ENCODE measurements at places on chromosomes 3 and 15. TPM values are rescaled to one million over a fixed set of nuclear protein-coding genes. Genes with fewer than 3 reads are reported as not detected.

GRCh38 chr15:58314593-58315216, 117.1 kb upstream of the LIPC start:
- no peak for DNase-seq

- DNase-seq: no peak
These were observed 38.3 kb upstream of the ATOSA start for GRCh38 chr15:52717481-52717880.

The DCBLD2 gene
- polyA plus RNA-seq: 31.6 TPM

The CYP8B1 gene
- polyA plus RNA-seq: not detected

GRCh38 chr3:17130956-17131355, 246.2 kb downstream of the PLCL2 start:
- DNase-seq: no peak

GRCh38 chr3:62242831-62243509, 130.4 kb downstream of the FEZF2 start:
- DNase-seq: no peak

DNA sequence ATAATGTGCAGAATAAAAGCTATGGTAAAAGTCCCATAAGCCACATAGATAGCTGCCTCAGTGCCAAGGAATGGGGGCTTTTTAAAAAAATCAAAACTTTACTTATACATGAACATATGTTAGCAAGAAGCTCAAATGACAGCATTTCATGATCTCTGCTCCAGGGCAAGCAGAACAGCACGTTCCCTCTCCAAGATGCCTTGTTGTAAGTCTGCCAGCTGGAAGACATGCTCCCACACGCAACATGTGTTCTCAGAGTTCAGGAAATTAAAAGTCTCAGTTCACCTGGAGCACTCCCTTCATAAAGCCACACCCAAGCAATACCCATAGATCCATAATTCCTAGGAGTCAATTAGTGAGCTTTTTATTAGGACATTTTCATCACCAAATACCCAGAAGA, 52.2 kb downstream of the ABI3BP start:
- DNase-seq: no peak

GRCh38 chr3:12963922-12964701, 109.1 kb downstream of the IQSEC1 start:
- peak; percentile 83 for DNase-seq

DNA sequence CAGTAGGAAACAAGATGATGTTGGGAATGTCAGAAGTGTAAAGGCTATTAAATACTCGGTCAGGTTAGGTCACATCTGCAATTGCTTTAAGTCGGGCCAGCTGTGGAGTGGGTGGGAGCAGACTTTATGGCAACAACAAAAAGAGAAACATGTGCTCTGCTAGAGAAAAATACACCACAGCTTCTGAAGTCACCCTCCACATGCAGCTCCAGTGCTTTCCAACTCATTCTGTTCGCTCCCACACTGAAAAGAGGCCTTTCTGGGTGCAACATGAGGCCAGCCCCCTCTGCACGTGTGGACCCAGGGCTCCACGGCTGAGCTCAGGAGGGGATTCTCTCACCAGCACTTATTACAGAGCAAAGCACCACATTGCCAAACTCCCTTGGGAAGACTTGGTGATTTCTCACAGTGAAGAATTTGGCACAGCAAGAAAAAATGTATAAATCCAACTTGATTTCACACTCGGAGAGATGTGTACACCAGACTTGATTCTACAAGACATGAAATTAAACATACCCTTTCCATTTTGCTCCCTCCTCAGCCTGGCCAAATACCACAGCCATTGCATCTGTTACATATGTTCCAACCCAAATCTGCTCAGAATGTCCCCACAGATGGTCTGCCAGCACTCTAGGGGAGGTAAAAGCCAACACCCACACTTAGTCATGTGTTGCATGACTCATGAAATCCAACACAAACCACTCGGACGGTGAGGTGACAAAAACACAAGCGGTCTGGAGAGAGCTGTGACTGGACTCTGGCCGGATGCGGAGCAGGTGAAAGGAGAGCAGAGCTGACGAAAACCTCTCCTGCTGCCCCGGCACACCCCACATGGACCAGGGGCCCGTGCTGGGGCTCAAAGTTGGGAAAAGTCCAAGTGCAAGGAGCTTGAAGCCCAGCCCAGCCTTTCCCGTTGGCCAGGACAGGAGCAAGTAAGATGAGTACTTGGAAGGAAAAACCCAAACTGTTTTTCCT, 74.6 kb downstream of the ITGB5 start:
- no peak for DNase-seq

DNA sequence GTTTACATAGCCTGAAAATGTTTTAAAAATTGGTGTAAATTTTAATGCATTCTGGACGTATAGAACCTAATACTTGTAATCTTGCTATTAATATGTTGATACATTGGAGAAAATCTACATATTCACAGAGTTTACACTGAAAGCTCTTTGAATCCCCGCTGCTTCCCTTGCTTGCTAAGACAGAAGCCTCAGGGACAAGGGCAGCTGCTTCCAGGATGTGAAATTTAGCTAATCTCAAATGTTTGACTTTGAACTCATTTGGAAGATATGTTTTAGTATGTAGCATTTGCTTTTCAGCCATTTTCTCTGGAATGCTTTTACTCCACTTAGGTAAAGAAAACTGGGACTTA, 172.0 kb downstream of the RBMS3 start:
- DNase-seq: no peak

- peak; percentile 63 for DNase-seq
These were observed 86.5 kb upstream of the FOXB1 start for GRCh38 chr15:59917504-59918157.

The LOXL1 gene
- 58.0 TPM for polyA plus RNA-seq

The TMEM44 gene
- polyA plus RNA-seq: 1.3 TPM

DNA sequence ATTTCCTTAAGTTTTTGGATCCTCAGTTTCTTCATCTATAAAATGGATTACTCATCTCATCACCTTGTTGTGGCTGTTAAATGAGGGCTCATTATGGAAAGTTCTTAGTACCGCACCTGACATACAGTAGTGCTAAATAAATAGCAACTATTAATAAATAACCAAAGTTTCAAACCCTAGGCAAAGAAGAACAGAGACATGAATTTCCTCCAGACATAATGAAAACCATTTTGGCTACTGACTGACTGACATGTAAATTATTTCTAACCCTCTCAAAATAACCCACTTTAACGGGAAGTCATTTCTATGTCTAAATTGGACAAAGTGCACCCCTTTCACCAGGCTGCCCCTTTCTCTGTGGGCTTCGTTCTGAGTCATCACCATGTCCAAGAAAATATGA, 17.4 kb upstream of the KLHL6 start:
- no peak for DNase-seq

GRCh38 chr15:87038404-87038803, 958.7 kb downstream of the AGBL1 start:
- no peak for DNase-seq

DNA sequence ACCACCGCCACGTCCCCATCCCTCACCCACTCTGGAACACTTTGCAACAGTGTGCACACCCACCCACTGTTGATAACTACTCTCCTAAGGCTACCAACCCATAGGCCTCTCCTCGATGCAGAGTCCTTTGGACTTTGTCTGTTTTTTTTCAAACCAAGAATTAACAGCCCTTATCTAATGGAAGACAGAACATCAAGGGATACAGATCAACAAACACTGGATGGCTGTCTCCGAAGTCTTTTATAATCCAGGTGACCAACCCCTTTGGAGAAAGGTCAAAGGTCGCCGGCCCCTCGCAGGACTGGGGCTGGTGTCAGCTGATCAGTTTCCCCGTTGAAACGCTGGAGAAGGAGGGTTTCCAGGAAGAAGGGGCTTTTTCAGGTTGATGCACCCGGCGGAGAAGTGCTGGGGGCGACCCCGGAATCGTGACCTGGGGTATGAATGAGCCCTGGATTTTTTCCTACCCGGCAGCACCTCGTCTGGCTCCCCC, 532 bp downstream of the B4GALT4 start:
- DNase-seq: no peak

- DNase-seq: no peak
These were observed at the start of gene APOD for GRCh38 chr3:195583831-195584542. Gene APOD (minus strand): TSS chr3:195583940. CDS start chr3:195579461, 4,479 bp downstream.

- DNase-seq: no peak
These were observed 61.0 kb downstream of the DNAJB8 start for GRCh38 chr3:128405554-128406277.

The ROBO2 gene
- polyA plus RNA-seq: 2.5 TPM

GRCh38 chr3:132643366-132643765, 16.2 kb downstream of the ACAD11 start:
- no peak for DNase-seq

The A4GNT gene
- polyA plus RNA-seq: not detected

DNA sequence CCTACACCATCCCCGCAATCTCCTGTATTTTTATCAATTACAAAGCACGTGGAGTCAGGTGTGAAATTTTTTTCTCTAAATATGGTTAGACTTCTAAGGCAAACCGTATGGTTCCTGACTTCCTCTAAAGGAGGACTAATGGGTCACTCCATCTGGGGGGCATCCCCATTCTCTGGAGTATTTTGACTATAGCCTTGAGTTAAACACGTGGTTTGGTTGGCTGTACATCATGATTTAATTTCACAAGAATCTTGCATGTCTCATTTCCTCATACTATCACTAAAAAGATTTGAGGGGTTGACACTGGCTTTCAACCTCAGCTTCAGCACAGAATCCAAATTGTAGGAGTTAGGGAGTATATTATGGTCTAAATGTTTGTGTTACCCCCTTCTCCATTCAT, 25.3 kb upstream of the ZNF770 start:
- no peak for DNase-seq

DNA sequence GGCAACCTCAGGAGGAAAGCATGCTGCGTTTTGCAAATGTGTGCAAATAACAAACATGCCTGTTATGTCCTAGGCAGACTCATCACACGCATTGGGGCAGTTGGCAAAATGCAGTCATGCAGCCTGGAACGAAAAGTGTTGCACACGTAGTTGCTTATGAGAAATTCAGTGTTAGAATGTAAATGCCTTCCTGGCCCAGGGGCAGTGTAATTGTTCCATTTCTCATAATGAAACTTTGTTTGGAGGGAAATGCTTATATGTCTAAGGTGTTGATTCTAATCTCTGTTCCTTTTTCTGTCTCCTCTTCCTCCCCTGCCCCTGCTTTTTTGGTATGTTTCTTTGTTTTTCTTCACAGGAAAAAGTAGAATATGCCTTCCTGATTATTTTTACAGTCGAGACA, 156.0 kb downstream of the CACNA1D start:
- no peak for DNase-seq

The NPAP1 gene
- 0.32 TPM for polyA plus RNA-seq

- no peak for DNase-seq
These were observed 7.0 kb downstream of the TRAK1 start for GRCh38 chr3:42098171-42098570.

DNA sequence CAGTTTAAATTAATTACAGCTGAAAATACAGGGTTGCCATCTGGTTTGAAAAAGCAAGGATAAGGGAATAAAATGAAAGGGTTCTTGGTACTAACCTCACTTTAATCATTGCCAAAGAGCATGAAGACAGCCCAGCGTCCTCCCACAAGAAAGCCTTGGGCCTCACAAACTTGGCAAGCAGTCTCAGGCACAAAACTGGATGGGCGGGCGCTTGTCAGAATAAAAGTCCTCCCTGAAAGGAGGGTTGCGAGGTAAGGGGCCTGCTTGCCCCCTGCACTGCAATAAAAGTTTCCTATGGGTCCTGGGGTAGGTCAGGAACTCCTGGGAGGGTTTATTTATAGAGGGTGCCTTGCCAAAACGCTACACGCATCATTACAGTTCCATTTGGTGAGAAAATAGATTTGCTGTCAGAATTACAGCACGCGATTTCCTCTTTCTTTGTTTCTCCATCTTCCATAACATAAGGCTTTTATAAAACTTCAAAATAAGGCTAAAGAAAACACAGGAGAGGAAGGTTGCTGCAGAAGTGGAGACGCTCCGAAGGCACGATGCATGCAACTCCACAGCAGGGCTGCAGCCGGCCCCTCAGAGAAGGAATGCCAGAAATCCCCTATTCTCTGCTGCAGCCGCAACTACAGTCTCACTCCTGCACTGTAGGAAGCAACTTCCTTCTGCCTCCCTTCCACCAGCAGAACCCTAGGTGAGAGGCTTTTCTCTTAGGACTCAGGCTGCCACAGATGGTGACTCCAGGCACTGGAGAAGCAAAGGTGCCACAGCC, 61.3 kb downstream of the VGLL4 start:
- DNase-seq: peak; percentile 87

DNA sequence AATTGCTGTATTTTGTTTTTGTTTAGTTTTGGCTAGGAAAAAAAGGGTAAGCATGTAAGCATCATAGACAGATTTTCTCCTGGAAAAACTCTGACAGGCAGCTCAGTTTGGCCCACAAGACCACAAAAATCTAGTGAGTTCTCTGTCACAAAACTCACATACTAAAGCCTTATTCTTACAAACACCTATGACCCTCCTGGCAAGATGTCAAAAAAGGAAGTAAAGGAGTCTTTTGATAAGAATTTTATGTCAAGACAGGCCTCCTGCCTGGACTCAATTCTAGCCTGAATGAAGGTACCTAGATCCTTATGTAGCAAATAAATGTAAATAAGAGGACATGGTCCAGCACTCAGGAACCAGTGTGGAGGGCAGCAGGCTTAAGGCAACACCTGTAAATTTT, 668.3 kb upstream of the ZNF385D start:
- no peak for DNase-seq

GRCh38 chr15:99409097-99409473, 156.7 kb upstream of the MEF2A start:
- DNase-seq: peak; percentile 71

The MUC4 gene
- polyA plus RNA-seq: 0.16 TPM

DNA sequence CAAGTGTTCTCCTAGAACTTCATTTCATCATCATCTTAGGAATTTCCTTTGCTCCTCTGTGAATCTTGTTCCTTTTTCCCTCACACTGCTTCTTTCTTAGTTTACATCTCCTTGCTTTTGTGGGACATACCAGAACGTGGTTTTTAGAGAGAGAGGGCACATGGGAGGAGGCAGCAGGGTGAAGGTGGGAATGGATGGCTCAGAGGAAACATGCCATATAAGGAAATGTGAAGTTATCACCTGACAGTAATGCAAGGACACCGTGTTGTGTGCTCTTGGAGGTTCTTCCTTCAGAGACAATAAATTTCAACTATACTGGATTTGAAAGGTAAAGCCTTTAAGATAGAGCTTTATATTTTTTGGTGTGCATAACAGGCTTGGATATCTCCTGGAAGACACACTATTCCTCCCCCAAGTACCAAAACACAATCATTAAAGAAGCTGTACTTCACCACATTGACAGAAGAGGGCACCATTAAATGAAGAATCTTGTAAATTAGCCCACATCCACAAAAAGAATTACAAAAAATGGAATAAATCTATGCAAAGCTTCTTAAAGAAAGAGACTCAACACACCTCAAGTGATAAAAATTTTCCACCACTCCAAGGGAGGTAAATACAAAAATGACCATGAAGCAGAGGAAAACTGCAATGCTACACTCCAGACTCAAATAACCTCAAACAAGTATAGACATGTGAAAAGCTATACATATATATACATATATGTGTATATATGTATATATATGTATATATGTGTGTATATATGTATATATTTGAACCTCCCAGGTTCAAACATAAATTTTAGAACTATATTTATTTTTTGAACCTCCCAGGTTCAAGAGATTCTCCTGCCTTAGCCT, 26.1 kb downstream of the RPL39L start:
- DNase-seq: no peak
